ENCODE measurements at places on chromosomes 7 and 10.

- no peak for DNase-seq
These were observed 8.3 kb downstream of the IQCE start for GRCh38 chr7:2566890-2567678.

DNA sequence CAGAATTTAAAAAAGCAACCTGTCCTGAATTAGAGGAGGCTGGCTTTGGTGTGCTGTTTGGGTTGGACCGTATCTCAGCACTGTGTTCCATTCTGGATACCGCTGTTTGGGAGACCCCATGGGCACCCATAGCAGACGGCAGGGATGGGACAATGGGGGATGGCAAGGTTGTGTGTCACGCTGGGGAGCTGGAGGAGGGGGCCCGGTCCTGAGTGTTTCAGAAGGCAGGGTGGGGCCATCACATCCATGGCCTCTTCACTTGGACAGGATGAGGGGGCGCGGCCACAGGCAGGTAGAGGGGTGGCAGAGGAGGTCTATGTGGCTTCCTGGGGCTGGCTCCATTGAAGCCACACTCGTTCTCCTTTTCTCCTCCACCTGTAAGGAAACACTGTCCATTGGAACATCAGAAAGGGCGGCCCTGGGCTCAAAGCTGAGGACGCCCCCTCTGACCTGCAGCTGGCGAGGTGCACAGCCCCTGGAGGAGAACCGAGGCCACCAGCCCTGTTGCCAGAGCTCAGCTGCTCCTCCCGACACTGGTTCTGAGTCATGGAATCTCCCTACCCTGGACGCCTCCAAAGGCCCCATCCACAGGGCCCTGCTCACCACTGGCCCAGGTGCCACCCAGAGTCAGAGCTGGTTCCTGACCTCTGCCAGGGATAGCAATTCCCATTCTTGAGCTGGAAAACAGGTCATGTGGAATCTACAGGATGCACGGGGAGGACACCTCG, 587.3 kb downstream of the DNAJB6 start:
- no peak for DNase-seq

- DNase-seq = no peak
These were observed 244.4 kb downstream of the RPS24 start for GRCh38 chr10:78278058-78278404.

DNA sequence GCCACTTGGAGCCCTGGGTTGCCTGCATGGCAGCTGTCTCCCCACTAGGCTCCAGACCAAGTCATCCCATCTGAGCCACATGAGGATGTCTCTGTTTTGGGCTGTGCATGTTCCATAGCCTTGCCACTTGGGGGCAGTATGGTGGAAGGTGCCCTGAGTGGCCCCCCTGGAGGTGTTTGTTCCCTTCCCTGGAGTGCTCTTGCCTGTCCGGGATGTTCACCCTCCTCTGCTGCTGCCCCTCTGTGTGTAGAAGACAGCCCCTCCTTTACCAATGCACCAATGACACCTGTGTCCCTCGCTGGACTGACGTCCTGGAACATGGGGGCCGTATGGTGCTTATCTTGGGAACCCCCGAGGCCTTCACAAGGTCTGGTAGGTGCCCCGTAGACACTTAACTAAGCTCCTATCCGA, 100.2 kb downstream of the ACTR3B start:
- no peak for DNase-seq

- no peak for DNase-seq
These were observed 8.2 kb downstream of the EMX2 start for GRCh38 chr10:117550599-117551329.

- no peak for DNase-seq
These were observed 30.5 kb downstream of the ANXA8 start for GRCh38 chr10:47453141-47454007.

DNA sequence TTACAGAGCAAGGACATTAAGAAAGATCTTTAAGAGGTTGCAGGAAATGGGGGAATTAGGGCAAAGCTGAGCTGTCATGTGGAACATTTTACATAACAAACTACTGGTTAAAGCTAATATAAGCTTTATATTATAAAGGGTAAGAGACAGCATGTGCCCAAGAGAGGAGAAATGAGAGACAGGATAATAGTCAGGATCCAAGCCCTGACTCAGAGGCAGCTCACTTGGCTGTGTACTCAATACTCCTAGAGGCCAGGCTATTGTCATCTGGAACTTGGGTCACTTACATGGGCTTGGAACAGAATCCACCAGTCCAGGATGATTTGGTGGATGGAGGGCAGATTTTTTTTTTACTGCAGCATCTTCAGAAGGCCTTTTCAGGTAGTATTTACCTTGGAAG, 418.6 kb upstream of the ZMIZ1 start:
- DNase-seq = no peak

GRCh38 chr7:126668367-126668752, 584.4 kb downstream of the GRM8 start:
- no peak for DNase-seq

- no peak for DNase-seq
These were observed 43.8 kb upstream of the RPA3 start for GRCh38 chr7:7761974-7762779.

GRCh38 chr7:107103369-107103768, 58.9 kb downstream of the PRKAR2B start:
- no peak for DNase-seq

- DNase-seq = no peak
These were observed 182.2 kb downstream of the CAMK1D start for GRCh38 chr10:12531305-12532220.

DNA sequence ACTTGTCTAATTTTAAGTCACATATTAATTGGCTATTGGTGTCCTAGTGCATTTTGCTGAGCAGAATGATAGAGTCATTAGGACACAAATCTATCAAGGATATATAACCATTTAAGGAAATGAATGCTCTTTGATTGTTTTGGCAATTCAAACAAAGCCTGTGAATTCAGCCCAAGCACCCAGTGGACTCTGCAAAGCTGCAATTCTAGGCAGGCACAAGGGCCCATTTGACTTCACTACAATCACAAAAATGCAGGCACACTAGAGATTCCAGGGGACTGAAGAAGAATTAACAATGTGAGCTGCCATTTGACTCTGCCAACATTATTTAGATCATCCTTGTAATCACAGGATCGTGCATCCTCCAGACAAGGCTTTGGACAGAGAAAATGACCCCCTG, 544.2 kb upstream of the PHF14 start:
- DNase-seq = no peak

DNA sequence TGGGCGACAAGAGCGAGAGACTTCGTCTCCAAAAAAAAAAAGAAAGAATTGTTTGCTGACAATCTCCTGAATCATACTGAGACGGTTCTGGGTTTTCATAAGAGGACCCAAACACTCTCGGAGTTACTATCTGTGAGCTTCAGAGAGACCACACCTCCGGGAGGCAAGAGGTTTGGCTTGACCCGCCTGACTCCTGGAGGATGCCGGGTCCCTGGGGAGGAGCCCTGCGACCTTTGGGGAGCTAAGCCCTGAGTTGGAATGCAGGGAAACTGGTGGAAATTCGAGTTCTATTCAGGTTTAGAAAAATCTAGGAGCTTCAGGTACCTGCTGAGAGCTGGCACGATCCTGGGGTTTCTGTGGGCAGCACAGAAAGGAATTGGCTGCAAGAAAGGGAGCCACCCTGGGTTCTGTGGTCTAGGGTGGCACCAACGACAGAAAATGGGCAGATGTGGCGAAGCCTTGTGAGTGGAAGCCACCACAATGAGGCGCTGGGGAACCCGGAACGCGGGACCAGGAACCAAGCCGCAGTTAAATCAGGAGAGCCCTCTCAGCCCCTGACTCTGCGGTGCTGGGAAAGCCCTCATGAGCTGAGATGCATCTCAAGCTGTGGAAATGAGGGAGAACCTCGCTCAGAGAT, 21.9 kb upstream of the GATAD1 start:
- DNase-seq = no peak

GRCh38 chr10:112213836-112214235, 30.3 kb upstream of the GPAM start:
- DNase-seq = no peak

DNA sequence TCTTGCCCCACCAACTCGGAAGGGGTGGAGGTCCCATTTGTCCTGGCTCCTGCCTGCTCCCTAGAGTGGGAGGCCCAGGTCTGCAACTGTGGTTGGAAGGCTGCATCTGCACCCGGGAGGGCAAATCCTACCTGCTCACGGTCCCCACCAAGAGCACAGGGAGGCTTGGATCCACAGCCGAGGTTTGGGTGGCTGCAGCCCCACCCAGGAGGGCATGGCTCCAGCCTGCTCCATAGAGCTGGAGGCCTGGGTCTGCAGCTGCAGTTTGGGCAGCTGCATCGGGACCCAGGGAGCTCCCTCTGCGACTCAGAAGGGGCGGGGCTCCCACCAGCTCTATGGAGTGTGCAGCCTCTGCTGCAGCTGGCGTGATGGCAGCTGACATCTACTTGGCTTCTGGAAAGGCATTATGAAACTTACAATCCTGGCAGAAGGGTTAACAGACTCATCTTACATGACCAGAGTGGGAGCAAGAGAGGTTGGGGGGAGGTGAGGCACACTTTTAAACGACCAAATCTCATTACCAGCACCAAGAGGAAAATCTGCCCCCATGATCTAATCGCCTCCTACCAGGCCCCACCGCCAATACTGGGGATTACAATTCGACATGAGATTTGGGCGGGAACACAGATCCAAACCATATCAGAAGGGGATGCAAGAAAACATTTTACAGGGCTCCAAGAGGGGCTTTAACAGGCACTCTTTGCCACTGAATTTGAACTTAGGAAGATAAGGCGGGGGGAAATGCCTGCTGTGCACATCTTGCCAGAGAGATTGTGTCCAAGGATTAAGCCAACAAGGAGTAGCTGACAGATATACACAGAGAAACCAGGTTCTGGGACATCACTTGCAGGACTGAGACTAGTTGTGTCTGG, 8.2 kb upstream of the BLVRA start:
- DNase-seq = no peak

DNA sequence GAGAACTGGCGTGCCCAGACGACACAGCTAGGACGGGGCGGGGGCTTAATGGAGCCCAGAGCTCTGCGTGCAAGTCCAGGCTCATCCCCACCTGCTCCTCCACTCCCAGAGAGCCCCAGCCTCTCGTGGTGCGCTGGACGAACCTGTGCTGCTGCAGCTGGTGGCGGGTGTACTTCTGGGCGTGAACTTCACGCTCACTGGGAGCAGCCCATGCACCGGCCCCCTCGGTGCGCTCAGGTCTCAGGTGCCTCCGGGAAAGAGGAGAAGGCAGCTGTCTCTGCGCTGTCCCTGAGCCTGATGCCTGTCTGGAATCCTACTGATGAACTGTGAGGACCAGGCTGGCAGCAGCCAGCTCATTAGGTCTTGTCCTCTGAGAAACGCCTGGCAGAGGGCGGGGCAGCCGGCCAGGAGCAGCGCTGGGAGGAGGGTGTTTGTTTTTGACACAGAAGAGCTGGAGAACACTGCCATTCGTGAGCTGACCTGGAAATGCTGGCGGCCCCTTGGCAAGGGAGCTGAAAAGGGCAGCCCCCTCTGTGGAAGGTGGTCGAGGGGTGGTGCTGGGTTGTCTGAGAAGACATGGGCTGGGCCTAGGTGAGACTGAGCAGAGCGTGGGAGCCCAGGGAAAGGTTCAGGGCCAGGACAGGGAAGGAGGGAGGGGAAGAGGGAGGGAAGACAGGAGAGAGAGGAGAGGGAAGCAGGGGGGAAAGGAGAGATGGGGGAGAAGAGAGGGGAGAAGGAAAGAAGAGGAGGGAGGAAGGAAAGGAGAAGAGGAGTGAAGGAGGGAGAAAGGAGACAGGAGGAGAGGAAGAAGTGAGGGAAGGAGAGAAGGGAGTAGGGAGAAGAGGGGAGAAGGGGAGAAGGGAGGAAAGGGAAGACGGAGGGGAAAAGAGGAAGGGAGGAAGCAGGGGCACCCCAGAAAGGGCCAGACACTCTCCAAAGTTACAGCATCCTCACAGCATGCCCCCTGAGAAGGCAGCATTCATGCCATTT, 53.5 kb upstream of the TNS3 start:
- no peak for DNase-seq

DNA sequence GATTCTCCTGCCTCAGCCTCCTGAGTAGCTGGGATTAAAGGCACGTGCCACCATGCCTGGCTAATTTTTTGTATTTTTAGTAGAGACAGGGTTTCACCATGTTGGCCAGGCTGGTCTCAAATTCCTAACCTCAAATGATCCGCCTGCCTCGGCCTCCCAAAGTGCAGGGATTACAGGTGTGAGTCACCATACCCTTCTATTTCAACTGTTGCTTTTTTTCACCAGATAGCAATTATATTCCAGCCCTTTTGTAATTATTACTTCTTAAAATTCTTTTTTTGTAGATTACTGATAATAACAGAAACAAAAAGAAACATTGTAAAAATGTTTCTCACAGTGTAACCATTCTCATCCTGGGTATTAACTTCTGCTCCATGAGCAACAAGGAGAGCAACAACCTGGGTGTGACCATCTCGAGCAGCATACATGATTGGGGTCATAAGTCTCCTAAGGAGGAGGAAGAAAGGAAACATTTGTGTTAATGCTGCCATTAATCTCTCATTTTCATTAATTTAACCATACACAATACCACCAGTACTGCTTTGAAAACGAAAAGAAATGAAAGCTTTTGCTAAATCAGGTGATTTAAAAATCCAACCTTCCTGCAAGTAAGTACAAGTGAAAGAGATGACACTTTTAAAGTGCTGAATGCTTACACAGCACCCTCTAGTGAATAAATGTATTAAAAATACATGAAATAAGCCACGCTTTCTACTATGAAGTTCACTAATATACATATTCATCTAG, 41.8 kb downstream of the ASZ1 start:
- DNase-seq = no peak

GRCh38 chr7:77321300-77321699, 94.8 kb downstream of the GSAP start:
- DNase-seq = no peak

GRCh38 chr7:100489824-100490223, 6.1 kb downstream of the NYAP1 start:
- DNase-seq = no peak

GRCh38 chr10:132455986-132456847, 59.2 kb downstream of the PWWP2B start:
- no peak for DNase-seq

GRCh38 chr7:147485660-147486210, 1104.8 kb upstream of the C7orf33 start:
- no peak for DNase-seq

GRCh38 chr10:26555719-26556368, 117.7 kb downstream of the APBB1IP start:
- no peak for DNase-seq

- DNase-seq = no peak
These were observed 27.7 kb upstream of the VIPR2 start for GRCh38 chr7:159172400-159172799.

All from effector CD4-positive, alpha-beta T cell (primary cell).